Testis (tissue), 5 donors: ENCODE measurements at places on chromosomes 2 and 18. TPM values are rescaled to one million over a fixed set of nuclear protein-coding genes. Genes with fewer than 3 reads are reported as not detected.

GIGYF2 gene
- 107 TPM for polyA plus RNA-seq

SUCLG1 gene
- polyA plus RNA-seq: 80.4 TPM

PSD4 gene
- polyA plus RNA-seq: 22.8 TPM

TSPYL6 gene
- 53.9 TPM for polyA plus RNA-seq

DYNAP gene
- polyA plus RNA-seq: not detected

ATP5F1A gene
- 430 TPM for polyA plus RNA-seq

TNFRSF11A gene
- polyA plus RNA-seq: 3.3 TPM

C2orf66 gene
- 0.87 TPM for polyA plus RNA-seq

DSEL gene
- polyA plus RNA-seq: 2.7 TPM

UNC80 gene
- polyA plus RNA-seq: 8.2 TPM

TMEM247 gene
- polyA plus RNA-seq: 59.4 TPM

SERPINB12 gene
- 1.1 TPM for polyA plus RNA-seq

SERPINB11 gene
- 0.34 TPM for polyA plus RNA-seq

LONRF2 gene
- polyA plus RNA-seq: 6.5 TPM

PTPRM gene
- polyA plus RNA-seq: 76.4 TPM

COL5A2 gene
- 24.7 TPM for polyA plus RNA-seq

GRCh38 chr2:218271487-218271797, 1.1 kb downstream of the PNKD start:
- no peak for DNase-seq

- DNase-seq: no peak
These were observed 230.4 kb upstream of the MYT1L start for GRCh38 chr2:2561346-2562095.

- peak; percentile 87 for DNase-seq
These were observed 32.2 kb downstream of the TMEFF2 start for GRCh38 chr2:192162392-192163042.

DNA sequence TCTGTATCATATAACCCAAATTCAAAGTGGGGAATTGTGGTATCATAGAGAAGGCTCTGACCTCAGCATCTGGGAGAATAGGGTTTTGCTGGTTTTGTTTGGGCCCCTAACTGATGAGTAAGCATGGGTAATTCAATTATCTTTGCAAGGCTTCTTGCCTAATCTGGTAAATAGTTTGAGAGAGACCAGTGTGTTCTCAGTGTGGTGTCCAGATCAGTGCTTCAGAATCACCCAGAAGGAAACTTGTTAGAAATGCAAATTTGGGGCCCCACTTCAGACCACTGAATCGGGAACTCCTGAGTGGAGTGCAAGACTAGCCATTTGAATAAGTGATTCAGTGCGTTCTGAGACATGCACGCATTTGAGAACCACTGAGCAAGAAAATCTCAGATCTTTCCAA, 282.7 kb downstream of the EPHA4 start:
- DNase-seq: no peak

DNA sequence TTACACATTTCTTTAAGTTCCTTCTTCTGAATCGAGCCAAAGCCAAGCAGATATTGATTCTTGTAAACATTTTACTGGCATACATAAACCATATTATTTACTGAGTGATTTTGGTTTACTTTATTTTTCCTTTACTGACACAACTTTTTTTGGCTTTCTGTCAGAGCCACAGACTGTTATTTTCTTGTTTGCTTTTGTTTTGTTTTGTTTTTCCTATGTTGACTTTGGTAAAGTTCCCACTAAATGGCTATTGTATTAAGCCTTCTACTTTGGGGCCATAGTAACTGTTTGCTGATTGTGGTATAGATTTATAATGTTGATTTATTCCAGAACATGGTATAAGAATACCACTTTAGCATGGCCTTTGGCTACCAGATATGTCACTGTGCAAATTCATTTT, 419.4 kb downstream of the DCDC2C start:
- no peak for DNase-seq

GRCh38 chr18:39299152-39299551, 1733.6 kb upstream of the CELF4 start:
- DNase-seq: no peak

- no peak for DNase-seq
These were observed 88.5 kb upstream of the COPS8 start for GRCh38 chr2:236997069-236997715.

- DNase-seq: no peak
These were observed 23.4 kb upstream of the CERS6 start for GRCh38 chr2:168432565-168433186.

DNA sequence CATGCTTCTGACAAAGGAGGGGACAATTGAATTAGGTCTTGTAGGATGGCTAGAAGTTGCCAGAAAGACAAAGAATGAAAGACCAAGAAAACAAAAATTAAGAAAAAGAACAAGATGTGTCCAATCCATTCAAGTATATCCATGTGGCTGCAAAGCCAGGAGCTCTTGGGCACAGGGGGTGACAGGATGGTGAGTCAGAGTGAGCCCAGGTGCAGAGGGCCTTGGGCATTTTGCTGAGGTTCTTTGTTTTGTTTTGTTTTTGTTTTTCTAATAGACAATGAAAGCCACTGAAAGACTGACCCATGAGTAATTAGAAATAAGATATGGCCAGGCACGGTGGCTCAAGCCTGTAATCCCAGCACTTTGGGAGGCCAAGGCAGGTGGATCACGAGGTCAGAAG, 104.6 kb upstream of the KLHL29 start:
- no peak for DNase-seq

DNA sequence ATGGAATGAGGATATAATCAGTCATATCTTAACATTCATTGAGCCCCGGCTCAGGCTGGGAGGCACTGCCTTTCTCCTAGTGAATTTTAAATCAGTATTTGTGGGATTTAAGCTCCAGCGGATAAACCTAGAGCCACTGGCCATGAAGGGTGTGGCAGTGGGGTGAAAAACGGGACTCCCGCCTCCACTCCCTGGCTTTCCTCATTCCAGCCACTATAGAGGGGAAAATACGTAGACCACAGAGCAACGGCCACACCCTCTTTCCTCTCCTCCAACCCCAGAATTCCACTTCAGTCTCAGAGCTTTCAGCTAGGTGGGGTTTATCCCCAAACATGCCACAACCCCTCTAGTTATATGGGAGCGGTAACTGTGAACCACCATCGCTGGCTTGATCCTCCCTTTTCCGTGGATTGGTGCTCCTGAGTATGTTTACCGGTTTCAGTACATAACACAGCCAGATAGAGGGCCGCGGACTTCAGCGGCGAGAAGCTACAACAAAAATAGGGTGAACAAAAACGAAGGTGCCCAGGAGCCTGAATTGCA, 70.6 kb upstream of the ITGB6 start:
- DNase-seq: peak; percentile 43

- no peak for DNase-seq
These were observed 50.0 kb upstream of the TTC39C start for GRCh38 chr18:23964282-23965238.

DNA sequence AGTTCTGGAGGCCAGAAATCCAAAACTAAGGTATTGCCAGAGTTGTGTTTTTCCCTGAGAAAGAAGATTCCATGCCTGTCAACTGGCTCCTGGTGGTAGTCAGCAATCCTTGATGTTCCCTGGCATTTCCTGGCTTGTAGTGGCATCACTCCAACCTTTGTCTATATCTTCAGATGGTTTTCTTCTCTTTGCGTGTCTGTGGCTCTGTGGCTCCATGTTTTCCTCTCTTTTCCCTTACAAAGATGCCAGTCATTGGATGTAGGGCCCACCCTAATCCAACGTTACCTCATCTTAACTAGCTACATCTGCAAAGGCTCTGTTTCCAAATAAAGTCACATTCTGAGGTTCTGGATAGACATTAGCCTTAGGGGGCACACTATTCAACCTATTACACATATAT, 41.8 kb downstream of the SLC14A1 start:
- DNase-seq: no peak

- DNase-seq: no peak
These were observed 32.7 kb downstream of the RHBDD1 start for GRCh38 chr2:226868331-226869162.

DNA sequence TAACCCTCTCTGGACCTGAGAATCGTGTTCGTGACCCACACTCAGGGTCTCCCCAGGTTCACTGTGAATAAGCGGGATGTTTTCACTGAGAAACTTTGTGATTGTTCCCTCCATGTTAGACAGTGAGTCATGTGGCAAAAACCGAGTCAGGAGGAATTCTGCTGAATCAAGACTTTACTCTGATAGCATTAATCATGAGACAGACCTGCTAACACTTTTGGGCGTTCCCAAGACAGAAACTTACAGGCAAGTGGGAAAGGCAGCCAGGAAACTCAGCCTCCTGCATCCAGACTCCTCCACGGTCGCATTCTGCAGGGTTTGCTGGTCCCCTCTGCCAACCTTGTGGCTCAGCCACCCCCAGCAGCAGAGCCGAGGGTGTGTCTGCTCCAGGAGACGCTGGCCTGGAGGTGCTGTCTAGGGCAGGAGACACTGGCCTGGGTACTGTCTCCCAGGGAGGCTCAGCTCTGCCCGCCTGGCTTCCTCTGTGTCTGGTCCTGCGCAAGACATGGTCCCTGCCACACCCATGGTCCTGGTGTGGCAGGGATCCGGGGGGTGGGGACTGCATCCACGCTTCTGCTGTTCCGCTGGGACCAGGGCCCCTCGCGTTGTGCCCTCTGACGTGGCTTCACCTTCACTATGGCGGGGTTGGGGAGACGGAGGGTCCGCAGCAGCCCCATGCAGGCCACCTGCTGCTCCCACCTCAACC, 177.4 kb downstream of the TWIST2 start:
- DNase-seq: no peak

DNA sequence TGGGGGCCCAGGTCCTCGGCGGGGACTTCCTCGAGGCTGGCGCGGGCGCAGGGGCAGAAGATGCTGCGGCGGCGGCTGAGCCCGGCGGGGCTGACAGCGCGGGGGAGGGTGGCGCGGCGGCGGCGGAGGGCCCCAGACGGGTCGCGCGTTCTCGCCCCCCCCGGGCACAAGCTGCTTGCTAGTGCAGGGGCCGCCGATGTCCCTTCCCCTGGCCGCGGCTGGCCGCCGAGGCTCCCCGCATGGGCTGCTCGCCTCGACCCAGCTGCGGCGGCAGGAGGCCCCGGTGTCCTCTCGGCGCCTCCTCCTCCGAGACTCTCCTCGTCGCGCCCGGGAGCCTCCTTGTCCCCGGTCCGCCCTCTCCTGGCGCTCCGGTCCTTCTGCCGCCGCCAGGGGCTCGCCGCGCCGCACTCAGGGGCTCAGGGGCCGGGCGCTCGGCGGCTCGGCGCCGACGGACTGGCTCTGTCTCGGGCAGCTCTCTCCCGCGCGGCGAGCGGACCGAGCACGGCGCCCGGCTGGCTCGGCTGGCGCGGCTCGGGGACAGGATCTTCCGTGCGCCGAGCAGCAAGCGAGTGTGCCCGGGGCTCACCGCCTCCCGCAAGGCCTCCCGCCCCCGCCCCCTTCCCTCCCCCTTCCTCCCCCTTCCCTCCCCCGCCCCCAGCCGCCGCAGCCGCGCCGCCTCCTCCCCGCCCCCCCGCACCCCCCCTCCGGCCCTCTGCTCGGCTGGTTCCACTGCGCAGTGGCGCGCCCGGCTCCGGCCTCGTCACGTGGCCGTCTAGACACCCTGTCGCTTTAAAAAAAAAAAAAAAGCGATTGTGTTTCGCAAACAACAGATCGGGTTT, 902 bp upstream of the SMAD7 start:
- DNase-seq: peak; percentile 86

- no peak for DNase-seq
These were observed 21.5 kb upstream of the KCNK3 start for GRCh38 chr2:26670931-26671460.

- DNase-seq: no peak
These were observed 1403.3 kb upstream of the DDX18 start for GRCh38 chr2:116411211-116411610.

- no peak for DNase-seq
These were observed 42.7 kb upstream of the GLS start for GRCh38 chr2:190837952-190838361.

- DNase-seq: no peak
These were observed 104.2 kb downstream of the LRP2 start for GRCh38 chr2:169258045-169258601.

DNA sequence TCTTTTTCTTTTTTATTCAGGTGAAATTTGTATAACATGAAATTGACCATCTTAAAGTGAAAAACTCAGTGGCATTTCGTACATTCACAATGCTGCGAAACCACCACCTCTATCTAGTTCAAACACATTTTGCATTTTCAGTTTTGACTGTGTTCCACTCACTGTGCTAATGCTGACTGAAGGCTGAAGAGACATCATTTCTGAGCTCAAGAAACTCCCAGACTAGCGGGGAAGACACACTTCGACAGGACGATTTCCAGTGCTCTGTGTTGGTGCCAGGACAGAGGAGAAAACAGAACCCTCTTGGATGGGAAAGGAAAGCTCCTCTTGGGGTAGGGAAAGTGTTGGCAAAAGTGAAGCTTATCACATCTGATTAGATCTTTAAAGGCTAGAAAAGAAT, 44.2 kb upstream of the CBLN2 start:
- no peak for DNase-seq

DNA sequence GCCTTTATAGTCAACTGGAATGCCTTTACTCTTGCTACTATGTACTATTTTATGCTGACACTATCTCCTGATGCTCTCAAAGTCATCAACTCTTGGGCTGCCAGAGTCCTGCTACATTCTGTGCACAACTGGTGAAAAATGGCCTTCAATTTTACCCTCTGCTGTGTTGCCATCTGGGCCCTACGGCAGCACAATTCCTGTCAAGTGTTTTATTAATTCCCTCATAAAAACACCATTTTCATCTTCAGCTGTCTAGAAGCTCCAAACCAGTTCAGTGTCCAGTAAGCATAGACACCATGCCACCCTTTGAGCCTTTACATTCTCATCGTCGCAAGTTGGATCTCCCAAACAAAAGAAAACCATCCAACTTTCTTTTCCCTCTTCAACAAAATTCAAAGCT, 26.5 kb downstream of the CALCRL start:
- DNase-seq: no peak

DNA sequence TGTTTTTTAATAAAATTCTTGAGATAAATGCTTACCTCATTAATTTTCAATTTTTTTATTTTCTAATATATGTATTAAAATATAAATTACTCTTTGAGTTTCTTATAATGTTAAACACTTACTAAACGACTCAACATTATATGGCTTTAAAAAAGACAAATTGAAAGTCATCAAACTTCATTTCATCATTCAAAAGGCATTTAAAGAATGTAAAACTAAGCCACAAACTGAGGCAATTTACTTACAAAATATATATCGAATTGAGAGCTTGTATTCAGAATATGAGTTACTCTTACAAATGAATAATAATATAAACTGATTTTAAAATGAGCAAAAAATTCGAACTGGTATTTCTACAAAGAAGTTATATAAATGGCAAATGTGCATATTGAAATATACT, 1262.2 kb upstream of the PIK3C3 start:
- no peak for DNase-seq

GRCh38 chr2:35787302-35788031, 568.1 kb upstream of the CRIM1 start:
- DNase-seq: no peak

GRCh38 chr2:64799592-64800252, 146.0 kb upstream of the SERTAD2 start:
- DNase-seq: no peak

DNA sequence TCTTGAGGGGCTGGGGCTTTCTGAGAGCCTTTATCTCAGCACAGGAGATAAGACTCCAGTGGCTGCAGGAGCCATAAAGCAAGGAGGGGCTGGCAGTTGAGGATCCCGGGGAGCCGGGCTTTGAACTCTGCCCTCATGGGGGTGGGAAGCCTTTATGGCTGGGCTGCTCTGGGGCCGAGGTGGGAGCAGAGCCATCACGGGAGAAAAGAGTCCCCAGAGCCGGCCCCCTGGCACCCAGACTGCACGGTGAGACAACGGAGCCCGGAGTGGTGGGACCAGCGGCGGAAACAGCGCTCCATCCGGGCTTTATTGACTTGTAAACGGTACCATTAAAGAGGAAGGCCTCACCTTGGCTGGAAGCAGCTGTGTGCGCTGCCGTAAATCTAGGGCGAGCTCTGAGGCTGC, 162.6 kb downstream of the MYCN start:
- DNase-seq: no peak
